Ecto neural progenitor cell (in vitro differentiated cells): ENCODE measurements at places on chromosomes 6 and 20.

- no peak for DNase-seq
These were observed 593 bp downstream of the DNMT3B start for GRCh38 chr20:32762754-32763201.

- no peak for DNase-seq
These were observed 360.6 kb downstream of the RIMS1 start for GRCh38 chr6:72246926-72247325.

DNA sequence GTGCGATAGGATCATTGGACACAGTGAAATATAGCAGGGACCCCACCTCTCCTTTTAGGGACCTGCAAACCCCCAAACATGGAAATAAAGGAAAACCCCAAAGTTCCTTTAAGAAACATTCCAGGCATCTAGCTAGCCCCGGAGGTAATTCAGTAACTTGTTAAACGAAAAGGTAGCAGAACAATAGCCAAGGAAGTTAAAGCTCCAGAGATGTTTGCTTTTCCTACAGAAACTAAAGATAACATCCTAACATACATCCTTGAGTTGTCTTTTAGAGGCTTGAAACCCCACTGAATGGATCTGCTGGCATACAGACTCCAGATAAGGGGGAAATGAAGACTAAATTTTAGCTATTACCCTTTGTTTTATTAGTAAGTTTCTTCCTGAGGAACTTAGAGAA lies 51.0 kb downstream of the FAM184A start:
- no peak for DNase-seq

DNA sequence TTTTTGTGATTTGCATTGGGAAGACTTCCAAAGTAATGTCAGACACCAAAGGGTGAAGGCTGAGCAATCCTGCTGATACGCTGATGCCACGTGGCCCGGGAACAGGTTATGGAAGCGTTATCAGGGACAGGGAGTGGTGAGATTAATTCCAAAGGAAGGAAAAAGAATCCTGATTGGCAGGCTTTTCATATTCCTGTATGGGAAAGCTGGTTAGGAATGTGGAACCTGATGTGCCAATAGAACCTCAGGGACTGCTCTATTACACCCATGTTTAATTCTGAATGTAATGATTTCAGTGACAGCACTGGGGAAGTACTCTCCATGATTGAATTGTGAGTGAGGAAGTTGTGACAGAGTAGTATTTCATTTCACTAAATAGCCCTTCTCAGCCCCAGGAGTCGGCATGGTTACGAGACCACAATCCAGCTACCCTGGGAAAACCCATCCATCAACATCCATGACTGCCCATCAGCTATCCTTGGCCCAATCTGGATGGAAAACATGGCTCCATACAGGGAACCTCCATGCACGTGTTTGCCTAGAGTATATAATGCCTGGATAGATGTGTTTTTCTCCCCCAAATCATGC lies 49.4 kb downstream of the F13A1 start:
- DNase-seq, result no peak

- DNase-seq, result no peak
These were observed 435.5 kb upstream of the PLCB4 start for GRCh38 chr20:8633366-8633765.

DNA sequence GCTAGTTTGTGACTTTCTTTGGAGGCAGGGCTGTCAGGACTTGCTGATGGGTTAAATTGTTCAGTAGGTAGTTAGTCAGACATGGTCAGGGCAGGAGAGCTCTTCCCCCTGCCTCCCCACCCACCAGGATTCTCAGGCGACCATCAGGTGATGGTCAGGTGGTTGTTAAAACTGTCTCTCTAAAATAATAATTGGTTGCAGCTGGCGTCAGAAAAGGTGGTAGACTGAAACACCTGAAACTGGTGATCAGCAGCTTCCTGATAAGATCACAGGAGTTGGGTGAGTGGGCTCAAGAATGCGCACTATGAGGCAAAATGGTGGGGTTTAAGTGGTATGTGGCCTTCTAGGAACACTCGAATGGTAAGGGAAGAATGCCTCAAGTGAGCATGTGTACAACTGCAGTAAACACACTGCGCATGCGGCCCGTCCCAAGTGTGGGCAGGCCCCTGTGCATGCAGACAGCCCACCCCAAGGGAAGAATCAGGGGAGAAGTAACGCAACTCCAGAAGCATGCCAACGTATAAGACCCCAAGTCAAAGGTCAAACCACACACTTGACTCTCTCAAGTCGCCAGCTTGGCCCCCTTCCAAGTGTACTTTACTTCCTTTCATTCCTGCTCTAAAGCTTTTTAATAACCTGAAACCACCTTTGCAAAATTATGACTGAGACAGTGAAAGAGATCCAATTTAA lies 7.9 kb upstream of the BLCAP start:
- peak; percentile 23 for DNase-seq

GRCh38 chr6:137000825-137001224 lies 43.9 kb downstream of the IL20RA start:
- no peak for DNase-seq

GRCh38 chr6:150922137-150922536 lies 56.6 kb downstream of the MTHFD1L start:
- no peak for DNase-seq

DNA sequence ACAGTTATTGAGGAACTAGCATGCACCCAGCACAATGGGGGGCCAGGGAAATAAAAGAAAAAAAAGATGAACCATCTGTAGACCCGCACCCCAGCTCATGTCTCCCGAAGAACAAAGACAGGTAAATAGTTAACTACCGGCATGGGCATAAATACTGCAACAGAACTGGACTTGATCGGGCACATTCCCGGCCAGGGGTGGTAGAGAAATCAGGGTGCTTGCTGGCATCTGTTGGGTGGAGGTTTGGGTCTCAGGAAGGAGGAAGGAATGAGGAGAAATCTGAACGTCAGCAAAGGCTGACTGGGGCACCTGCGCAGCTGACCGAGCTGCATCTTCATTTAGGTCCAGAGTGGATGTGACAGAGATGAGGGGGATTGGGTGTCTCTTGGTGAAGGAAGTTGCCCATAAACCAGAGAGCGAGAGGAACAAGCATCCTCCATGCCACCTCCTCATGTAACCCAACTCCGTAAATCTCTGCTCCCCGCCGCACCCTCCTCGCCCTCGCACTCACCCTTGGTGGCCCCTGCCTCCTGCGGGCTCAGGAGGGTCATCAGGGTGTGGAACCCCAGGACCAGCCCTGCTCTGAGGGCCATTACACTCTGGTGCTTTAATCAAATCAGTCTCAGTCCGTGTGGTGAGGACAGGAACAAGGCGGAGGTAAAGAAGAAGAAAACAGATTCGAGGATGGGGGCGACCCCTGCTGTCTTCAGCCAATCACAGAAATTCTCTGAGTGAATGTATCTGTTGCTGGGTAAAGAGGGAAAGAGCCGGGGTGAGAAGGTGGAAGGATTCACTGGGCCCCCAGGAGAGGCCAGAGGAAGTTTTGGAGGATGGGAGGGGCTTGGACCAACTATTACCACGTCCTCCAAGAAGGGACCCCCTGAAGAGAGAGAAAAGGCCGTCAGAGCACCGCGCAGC lies at the start of gene HLA-DOA:
TSS of gene HLA-DOA (minus strand) at position 648 of the 918 bp plus-strand sequence.
- DNase-seq, result peak; percentile 83

DNA sequence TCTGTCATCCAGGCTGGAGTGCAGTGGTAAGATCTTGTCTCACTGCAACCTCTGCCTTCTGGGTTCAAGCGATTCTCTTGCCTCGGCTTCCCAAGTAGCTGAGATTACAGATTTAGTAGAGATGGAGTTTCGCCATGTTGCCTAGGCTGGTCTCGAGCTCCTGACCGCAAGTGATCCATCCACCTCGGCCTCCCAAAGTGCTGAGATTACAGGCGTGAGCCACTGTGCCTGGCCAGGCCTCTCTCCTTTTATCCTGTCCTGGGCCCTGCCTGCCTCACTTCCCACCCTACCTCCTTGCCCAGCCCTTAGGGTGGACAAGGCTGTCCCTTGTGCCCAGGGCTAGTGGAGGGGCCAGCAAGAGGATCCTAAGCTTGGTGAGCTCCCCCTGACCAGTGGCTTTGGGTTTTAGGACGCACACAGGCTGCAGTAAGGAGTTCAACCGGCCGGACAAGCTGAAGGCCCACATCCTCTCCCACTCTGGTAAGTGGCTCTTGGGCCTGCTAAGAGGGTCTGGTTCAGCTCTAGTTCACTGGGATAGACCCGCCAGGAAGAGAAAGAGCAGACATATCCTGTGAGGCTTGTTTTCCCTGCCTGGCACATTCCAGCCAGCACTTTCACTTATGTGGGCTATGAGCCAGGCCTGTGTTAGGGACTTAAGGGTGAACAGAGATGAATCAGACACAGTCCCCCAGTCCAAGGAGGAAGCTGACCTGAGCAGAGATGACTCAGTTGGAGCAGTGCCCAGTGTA lies 21.9 kb upstream of the CHMP4B start:
- DNase-seq, result no peak

DNA sequence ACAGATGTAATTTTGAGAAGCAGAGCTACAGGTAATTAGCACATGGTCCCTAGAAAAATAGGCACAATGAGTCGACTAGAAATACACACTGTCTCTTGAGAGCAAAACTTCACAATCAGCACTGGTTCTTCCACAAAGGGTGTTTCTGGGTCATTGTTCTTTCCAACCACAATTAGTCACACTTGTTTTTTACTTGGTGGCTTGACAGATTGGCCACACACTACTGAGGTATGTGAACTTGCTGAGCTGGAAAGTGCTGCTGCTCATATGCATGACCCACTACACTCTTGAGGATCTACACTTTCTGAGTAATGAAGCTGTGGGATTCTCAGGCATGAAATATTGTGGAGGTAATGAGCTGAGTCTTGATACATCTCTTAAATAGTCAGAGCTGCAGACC lies 347.7 kb downstream of the BCKDHB start:
- DNase-seq, result no peak

GRCh38 chr6:4732691-4733315 lies 43.4 kb upstream of the CDYL start:
- DNase-seq, result peak; percentile 62

- DNase-seq, result no peak
These were observed 117.8 kb upstream of the TRAF3IP2 start for GRCh38 chr6:111723412-111723970.

DNA sequence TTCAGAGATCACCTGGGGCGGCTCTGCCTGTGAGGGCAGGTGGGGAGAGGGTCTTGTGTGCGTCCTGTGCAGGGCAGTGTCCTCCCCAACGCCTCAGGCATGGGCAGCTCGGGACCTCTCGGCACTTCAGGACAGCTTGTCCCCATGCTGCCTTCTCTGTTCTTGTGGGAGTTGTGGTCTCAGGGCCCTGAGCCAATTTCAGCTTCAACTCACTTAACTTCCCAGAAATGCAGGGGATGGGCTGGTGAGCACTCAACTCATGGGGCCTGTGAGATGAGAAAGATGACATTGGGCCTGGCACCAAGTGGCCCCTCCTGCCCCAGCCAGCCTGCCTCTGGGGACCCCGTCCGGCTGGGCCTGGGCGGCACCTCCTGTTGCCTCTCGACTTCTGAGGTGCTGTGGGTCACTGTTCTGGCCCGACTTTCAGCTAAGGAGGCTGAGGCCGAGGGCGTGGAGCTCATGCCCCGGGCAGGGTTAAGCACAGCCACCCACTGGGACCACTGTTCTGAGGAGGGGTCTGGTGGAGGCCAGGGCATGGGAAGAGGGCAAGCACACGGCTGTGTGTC lies 6.7 kb downstream of the RGS19 start:
- DNase-seq, result no peak

- DNase-seq, result no peak
These were observed 83.4 kb downstream of the NOL4L start for GRCh38 chr20:32501709-32502108.

DNA sequence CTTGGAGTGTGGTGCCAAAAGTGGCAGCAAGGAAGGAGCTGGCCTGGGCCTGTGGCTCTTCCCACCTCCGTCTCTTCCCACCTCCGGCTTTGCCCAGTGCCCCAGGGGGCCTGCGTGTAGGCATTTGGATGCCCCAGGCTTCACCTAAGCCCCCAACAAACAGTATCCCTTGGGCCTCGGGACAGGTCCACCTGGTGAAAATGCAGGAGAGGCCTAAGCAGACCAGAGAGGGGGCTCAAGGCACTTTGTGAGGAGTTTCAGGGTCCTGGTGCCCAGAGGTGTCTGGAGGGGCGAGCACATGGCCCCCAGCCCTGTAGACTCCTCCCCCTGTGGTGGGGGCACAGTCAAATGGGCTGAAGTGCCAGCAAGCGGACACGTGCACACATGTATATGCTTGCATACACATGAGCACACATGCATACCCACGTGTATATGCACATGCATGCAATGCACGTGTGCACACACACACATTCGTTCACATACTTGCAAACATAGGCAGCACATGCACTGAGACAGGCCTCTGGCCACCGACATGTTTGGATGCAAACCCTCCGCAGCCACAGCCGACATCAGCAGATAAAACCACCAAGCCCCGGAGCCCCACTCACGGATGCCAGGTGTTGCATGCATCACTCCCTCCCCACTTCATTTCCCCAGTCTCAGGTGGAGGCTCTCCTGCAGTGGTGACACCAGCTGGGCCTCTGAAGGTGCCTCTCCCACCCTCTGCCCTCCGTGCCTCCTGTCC lies 124.5 kb downstream of the TAF4 start:
- DNase-seq, result no peak

DNA sequence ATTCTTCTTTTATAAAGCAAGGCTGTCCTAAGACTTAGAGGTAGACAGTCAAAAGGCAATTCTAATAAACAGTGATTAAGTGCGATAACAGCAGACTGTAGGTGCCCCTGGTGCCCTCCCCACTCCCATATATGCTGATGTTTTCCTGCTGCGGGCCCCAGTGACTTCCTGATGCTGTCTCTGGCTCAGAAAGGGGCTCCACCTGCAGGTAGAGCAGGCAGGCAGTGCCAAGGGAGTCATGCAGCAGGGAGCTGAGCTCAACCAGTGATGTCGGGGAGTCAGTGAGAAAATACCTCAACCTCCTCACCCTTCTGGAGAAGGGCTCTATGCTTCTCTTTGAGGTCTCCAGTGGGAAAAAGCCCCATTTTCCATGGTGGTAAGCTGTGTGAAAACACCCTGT lies 126.7 kb upstream of the SSTR4 start:
- DNase-seq, result no peak

DNA sequence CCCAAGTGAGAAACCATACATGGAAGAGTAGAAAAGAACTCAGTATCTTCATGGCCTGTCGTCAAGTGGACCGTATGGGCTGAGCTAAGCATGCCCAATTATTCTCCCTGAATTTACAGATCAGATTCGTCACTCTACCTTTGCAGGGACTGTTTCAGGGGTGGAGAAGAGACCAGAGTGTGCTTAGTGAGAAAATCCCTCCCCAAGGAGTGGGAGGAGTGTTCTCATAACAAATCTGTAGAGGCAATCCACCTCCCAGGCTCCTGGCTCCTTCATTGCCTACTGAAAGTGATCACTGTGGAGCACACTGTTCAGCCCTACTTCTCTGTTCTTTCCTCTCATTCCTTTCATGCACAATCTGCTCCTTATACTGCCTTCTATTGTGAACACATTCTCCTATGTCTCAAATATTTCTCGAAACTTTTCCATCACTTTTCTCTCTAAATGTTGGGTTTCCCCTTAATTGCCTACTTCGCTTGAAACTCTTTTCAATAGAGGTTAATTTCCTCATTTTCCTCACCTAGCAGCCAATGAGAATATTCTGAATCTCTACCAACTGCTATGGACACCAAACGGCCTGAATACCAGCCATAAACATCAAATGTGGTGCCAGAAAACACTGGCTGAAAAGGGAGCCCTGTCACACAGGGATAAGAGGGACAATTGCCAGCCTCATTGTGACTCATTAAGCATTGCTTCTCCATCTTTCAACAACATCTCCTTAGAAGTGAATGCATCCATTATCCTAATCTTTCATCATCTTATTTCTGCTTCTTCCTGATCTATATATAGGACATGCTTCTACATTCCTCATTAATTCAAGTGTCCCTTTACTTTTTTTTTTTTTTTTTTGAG lies 398.3 kb downstream of the UTRN start:
- DNase-seq, result no peak
